ENCODE measurements at places on chromosomes 2 and 18.
A peak's percentile ranks its signal among the peaks of the same experiment; 100 is the strongest.

GRCh38 chr18:11857177-11857887 lies 6.1 kb downstream of the CHMP1B start:
- DNase-seq, result no peak

DNA sequence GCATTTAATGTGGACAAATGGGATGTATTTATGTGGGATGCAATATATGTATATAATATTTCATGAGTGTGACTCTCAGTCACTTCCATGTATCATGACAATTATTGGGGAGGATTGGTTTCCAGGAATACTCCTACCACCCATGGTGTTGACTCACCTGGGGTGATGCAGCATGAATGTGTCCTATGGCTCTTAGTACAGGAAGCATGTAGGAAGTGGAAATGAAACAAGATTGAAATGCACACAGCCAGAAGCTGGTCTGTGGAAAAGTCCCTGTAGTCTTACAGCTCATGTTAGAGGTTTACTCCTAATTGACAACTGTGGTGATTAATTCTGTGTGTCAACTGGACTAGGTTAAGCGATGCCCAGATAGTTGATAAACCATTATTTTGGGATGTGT lies 89.3 kb upstream of the HAAO start:
- DNase-seq, result no peak

GRCh38 chr2:136207665-136208064 lies 89.7 kb upstream of the CXCR4 start:
- DNase-seq, result no peak

DNA sequence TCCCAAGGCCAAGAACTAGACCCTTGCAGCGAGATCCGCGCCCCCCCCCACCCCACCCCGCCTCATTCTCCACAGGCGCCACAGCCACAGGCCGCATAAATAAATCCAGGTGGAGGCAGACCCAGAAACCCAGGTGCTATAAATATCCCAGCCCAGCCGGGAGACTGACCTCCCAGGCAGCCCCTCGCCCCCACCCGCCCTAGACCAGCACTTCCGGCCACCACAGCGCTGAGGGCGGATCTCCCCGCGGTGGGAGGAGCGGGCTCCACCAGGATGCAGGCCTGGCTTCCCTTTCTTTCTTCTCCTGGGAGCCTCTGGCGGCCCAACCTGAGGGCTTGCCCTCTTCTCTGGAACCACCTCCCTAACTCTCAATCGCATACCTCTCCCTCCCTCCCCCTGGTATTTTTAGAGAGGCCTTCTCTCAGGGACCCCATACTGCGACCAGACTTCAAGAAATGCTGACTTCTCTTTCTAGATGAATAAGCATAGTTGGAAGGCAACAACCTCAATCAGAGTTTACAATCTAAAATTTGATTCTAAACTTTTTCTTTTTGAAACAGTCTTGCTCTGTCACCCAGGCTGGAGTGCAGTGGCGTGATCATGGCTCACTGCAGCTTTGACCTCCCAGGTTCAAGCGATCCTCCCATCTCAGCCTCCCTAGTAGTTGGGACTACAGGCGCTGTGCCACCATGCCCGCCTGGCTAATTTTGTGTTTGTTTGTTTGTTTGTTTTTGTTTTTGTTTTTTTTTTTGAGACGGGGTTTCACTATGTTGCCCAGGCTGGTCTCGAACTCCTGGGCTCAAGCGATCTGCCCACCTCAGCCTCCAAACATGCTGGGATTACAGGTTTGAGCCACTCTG lies 55.0 kb downstream of the PKDCC start:
- no peak for DNase-seq

- DNase-seq, result no peak
Observed at GRCh38 chr2:177667626-177668025, 275.1 kb downstream of the AGPS start.

- no peak for DNase-seq
Observed at GRCh38 chr2:175490360-175490791, 308.9 kb upstream of the ATP5MC3 start.

DNA sequence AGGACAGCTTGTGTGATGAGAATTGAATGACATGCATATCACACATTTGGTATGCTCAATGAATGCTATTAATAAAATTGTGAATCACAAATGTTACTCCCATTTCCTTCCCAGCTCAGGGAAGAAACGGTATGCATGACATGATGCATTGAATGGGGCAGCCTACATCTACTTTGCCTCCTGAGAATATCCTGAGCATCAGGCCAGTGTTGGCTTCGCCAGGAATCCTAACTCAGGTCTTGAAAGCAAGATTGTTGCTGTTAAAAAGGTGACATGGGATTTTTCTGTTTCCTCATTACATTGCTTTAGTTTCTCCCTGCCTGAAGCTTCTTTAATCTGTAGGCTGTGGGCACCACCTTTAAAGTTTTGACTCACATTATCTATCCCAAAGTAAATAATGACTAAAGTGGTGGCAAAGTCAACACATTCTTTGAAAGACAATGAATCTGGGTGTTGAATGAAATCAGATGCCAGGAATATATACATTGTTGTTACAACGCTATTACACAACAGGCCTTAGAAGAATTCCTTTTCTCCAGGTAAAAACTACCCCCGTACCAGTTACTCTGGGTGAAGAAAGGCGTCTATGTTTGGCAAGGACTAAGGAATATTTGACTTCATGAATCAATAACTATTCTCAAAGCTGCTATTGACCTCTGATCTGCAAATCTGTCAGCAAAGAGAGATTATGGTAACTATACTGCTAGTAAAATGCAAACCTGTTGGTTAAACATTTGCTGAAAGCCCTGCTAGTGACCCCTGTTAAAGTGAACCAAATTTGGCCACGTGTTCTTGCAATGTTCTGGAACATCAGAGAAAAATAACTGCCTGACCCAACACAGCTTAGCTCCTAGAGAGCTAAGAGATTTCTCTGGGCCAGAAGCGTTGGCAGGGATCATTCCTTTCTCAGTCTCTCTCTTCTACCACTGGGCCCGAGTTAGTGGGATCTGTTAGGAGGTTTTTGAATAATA lies 30.5 kb upstream of the NEDD4L start:
- DNase-seq, result no peak

DNA sequence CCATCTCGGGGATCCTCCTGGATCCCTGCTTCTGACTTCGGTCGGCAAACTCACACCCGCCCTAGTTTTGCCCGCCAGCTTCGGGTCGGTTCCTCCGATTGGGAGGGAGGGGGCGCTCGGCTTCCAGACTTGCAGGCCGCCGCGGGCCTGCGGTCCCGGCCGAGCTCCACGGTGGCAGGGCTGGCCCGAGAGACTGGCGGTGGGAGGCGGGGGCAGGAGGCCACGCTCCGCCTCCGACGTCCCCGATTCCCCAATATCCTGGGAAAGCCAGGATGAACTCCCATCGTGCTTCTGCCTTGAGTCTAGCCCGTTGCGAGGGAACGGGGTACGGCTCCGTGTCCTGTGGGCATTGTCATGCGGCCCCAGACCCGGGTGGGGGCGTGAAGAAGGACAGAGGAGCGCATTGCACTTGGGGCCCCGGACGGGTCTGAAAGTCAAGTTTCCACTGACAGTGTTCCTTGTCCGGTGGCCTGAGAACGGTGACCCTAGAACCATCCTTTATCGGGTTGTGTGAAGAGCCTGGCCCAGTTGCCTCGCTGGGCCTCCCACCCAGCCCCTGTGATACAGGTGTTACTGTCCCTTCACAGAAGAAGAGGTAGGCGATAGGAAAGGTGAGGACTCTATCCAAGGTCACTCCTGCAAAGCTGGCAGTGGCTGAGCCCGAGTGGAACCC lies 2.4 kb upstream of the INHBB start:
- peak; percentile 58 for DNase-seq

DNA sequence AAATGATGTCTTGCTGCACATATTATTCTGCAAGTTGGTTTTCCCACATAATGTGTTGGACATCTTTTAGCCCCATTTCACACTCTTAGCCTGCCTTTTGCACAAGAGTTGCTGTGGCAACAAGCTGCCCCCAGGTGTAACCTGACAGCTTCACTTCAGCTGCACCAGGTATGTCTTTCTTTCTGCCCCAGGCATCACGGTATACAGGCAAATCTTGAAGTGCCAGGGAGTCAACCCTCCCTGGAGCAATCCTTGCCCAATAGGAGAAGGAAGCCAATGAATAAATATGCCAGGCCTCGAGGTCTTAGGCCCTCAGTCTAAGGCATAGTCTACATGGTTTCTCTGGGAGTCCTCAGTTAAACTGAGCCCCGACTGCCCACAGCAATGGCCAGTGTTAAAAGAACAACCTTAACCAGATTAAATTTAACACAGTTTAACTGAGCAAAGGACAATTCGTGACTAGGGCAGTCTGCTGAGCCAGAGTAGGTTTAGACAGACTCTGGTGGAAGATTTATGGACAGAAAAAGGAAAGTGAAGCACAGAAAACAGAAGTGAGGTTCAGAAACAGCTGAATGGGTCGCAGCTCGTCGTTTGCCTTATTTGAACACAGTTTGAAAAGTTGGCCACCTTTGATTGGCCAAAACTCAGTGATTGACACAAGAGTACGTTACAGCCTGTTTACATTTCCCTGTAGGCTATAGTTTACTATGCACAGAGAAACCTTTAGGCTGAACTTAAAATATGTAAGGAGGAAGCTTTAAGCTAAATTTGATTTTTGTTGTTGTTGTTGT lies 32.0 kb upstream of the C1QL2 start:
- DNase-seq, result no peak

DNA sequence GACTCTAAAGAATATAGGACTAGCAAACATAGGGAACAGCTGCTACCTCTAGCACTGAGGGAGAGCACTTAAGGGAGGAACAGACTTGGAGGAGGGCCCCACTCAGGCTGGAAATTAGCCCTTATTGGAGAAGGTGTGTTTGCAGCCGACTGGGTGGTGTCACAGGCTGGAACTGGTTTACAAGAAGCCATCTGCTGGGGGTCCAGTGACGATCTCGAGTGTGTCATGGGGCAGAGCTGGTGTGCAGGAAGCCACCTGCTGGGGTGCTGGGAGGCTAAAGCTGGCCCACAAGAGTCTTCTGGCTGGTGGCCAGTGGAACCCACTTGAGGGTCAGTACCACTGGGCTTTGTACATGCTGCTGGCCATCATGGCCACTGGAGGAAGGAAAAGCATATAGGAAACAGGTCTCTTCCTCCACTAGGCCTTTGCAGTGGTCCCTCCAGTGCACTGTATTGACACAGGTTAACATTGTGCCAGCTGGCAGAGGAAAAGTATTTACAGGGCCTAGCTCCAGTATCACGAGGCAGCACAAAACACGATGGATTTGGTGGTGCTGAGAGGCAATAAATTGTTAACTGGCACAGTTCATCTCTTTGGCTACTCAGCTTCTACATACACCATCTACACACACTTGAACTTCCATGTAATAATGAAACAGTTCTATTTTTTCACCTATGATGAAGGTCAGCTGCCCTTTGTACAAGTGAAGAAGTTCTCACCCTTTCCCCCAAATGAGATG lies 43.6 kb downstream of the MAP3K20 start:
- DNase-seq, result no peak

DNA sequence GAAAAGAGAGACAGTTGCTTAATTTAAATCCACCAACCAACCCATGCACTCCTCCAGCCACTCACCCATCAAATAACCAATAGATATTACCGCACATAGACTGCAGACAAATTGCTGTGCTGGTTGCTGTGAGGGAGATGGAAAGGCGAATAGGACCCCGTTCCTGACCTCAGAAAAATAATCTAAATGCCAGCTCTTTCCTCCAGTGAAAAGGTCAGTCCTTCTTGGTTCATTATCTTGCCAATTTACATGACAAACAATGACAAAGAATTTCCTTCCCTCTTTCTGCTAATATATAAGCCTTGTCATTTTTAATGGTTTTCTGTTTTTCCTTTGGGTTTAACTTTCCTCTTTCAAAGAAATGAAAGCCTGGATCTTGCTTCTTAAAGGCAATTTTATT lies 61.6 kb downstream of the MEP1B start:
- DNase-seq, result no peak

GRCh38 chr2:10320933-10321332 lies 18.2 kb downstream of the HPCAL1 start:
- no peak for DNase-seq

- DNase-seq, result no peak
Observed at GRCh38 chr2:215002500-215002899, 135.9 kb downstream of the ABCA12 start.

GRCh38 chr2:98912221-98912851 lies 23.7 kb downstream of the CRACDL start:
- DNase-seq, result no peak

DNA sequence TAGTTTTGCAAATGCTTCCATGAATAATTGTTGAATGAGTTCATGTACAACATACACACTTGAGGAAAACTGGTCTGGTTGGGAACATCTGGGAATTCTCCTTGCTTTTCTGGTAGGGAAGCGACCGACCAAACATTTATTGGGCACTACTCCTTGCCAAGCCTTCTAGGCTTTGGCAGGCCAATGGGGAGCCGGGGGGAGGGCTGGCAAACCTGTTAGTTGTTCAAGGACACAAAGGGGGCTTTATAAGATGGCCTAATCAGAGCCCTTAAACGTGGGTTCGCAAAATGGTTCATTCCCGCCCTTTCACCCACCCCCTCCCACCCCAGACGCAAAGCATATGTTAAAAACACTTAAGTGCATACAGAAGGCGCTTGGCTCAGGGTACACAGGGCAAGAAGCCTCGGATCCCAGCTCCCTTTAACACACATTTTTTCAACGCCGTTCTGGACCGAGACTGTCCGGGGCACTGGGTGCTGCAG lies 844 bp upstream of the VSNL1 start:
- no peak for DNase-seq

DNA sequence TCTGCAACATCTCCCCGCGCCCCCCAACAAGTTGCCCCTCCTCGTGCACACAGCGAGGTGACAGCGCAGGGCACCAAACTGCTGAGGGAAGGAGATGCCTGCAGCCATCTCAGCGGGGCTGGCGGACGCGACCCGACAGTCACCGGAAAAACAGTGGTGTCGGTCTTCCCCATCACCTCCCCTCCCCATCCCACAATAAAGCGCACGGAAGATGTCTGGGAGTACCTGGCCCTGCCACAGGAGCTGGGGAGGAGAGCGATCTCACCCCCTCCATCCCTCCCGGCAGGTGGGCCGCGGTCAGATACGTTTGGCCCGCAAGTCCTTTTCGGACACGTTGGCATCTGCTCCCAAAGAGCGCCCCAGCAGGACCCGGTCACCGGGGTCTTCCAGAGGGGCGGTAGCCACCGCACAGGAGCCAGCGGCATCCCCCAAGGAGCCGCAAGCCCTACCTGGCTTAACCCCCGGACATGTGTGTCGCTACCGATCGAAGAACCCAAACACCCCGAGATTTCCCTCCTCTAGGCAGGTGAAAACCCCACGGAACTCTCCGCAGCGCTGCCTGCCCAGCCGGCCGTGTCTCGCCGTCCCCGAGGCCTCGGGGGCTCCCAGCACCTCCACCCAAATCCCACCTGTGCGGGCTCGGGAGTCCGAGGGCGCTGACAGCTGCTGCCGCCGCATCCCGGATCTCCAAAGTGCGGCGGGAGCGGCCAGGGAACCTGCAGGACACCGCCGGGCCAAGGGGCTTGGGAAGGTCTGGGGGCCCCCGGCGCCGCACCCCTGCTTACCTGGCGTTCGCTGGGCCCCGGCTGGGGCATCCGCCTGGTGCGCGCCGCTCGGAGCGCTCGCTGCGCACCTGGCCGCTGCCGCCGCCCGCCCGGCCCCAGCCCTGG lies 657 bp downstream of the ATP8B1 start:
- peak; percentile 8 for DNase-seq

DNA sequence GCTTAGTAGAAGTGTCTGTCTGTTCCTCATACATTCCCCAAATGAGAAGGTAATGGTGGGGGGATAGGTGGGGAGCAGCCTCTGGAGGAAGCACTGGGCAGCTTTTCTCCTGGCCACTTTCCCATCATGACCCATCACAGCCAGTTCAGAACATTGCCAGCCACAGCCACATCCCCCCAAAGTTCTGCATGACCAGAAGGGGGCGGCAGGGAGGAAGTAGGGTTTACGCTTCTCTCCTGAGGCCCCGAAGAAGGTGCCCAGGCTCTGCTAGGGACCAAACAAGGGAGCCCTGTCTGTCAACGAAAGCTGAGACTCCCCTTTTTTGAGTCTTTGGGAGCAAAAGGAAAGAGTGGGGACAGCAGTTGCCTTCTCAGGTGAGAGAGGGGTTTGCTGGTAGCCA lies 7.7 kb downstream of the IGFBP5 start:
- peak; percentile 28 for DNase-seq
